ENCODE measurements at places on chromosomes 13 and 19.

DNA sequence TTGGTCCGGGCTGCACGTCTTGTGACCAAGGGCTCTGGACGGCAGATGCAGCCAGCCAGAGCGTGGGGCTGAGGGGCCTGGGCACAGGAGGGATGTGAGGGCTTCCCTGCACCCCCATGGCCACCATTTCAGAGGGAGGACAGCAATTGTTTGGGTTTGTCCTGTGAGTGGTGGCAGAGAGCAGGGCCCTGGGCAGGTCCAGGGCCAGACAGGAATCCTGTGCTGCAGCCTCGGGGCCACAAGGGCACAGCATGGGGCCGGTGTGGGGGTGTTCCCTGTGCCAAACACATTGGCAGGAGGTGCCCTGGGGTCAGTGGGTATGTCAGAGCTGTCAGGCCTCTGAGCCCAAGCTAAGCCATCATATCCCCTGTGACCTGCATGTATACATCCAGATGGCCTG, 32.2 kb downstream of the WTIP start:
- DNase-seq, result no peak

GRCh38 chr19:58044391-58044790, 10.6 kb downstream of the ZSCAN1 start:
- DNase-seq, result no peak

DNA sequence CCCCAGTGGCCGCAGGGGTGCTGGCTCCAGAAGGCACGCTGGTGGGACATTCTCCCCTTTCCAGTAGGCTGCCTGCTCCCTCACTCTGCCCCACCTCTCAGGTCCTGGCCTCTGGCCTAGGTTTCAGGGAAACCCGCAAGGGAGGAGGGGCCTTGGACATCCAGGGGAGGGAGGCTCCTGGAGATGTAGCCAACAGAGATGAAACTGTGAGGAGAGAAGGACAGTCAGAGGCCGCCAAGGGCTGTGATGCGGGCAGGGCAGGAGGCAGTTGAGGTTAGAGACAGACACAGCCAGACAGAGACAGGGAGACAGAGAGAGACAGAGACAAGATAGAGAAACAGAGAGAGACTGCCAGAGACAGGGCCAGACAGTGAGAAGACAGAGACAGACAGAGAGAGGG, 127.7 kb downstream of the UQCRFS1 start:
- no peak for DNase-seq

GRCh38 chr19:13319526-13319925, 169.3 kb downstream of the IER2 start:
- no peak for DNase-seq

GRCh38 chr13:67827992-67828391, 597.9 kb upstream of the PCDH9 start:
- DNase-seq, result no peak

DNA sequence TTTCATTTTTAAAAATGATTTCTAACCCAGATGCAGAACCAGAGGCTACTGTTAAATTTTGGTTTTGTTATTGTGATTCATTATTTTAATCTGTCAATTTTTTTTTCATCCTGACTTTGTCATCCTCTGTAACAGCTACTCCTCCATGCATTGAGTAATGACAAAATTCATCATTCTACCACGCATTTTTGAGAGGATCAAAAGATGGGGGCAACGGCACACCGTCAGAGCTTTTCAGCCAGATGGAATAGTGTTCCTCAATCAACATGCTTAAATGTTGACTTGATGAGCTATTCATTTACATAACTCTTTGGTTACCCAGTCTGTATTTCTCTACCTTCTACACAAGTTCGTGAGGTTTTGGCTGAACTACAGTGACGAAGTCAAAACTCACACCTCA, 486.3 kb downstream of the EFNB2 start:
- DNase-seq, result no peak

DNA sequence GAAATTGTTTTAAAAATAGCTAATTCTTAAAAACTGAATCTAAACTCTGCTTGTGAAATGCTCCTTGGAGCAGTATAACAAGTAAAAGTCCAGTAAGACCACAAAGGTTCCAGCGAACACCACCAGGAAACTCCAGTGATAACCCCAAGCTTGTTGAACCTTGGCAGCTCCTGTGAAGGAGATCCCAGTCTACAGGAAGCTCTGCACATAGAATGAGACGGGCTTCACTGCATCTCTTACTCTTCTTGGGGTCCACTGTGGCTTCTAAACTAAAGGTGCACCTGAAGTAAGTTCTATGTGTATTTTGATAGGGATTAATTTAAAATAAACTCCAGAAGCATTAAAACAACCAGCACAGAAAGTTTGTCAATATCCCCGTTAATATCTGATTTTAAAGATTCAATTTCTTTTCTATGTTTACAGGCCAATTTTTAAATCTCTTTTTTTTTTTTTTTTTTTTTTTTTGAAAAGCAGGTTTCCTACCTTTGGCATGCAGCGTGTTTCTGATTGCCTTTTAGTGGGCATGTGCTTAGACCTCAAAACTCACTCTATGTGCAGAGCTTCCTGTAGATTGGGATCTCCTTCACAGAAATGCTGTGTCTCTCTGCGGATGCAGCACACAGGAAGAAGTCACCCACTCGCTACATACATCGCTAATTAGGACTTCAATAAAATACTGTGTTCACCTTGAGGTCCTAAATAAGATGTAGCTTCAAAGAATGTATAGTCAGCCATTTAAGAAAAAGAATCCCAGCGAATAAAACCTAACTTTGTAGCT, 508.5 kb downstream of the KLF12 start:
- DNase-seq, result no peak

DNA sequence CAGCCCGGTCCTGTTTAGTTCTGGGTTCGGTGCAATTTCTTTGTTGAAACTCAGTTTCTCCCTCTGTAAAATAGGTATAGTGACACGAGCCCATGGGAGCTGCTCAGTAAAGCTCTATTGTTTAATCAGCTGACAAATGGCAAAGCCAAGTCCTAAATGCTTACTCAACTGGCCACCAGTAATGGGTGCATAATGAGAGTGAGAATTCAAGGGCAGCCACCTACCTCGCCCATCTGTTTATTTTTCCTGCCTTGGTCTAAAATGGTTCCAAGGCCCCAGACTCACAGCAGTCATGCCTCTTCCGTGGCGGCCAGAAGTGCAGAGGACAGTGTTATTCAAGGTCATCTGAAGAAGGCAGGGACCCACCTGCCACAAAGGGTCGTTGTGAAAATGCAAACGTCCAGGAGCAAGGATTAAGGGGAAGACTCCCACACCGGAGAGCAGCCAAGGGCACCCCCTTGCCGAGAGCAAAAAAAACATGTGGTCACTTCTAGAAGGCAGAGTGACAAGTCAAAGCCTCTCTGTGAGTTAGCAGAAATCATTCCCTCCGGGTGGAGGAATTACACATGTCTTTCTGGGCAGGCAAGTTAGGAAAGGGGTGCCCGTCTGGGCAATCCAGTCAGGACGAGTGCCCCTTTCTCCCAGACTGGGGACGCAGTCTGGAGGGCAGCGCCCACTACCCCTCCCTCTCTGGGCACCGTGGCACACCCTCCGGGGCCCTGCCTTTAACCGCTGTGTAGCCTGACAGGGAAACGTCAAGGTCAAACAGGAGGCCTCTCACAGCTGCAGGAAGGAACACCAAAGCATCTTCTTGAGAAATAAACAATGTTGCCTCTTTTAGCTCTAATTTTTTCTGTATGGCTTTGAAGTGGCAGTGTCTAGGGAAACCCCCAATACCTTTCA, 186.2 kb downstream of the FOXO1 start:
- no peak for DNase-seq

DNA sequence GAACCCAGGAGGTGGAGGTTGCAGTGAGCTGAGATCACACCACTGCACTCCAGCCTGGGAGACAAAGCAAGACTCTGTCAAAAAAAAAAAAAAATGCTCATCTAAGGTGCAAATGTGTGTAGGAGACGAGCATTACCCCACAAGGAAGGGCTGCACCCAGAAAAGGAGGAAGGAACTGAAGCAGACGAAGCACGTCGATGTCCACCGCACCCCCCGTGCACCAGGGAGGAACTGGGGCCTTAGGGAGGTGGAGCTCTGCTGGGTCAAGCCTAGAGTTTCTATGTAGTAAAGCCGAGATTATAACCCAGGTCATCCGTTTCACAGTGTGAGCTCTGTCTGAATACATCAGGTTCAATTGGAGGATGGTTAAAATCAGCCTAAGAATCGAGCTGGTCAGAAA, 1.1 kb downstream of the VSTM1 start:
- DNase-seq, result no peak

DNA sequence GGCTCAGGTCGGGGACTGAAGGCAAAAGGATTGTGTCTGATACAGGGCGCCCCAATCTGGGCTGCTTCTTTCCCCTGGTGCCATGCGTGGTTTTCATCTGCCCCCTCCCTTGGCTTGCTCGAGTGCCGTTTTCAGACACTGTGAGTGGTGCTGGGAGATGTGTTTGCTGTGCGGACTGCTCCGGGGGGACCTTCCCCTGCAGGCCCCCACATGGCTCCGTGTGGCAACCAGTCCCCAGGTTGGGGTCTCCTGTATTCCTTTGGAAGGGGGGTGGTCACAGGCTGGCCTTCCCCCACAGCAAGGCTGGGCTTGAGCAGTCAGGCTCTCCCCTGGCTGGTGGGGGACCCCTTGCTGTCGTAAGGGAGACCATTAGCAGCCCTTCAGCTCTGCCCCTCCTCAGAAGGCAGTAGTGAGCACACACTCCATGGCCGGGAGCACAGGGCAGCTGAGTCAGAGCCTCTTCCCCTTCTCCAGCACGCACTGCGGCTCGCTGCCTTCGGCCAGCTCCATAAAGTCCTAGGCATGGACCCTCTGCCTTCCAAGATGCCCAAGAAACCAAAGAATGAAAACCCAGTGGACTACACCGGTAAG, 20.6 kb upstream of the QTRT1 start:
- DNase-seq, result no peak

GRCh38 chr13:108369412-108369811, 99.9 kb downstream of the TNFSF13B start:
- no peak for DNase-seq

- DNase-seq, result no peak
Observed at GRCh38 chr13:105838231-105838630, 697.2 kb downstream of the EFNB2 start.

GRCh38 chr13:98900442-98900841, 77.4 kb downstream of the DOCK9 start:
- no peak for DNase-seq

DNA sequence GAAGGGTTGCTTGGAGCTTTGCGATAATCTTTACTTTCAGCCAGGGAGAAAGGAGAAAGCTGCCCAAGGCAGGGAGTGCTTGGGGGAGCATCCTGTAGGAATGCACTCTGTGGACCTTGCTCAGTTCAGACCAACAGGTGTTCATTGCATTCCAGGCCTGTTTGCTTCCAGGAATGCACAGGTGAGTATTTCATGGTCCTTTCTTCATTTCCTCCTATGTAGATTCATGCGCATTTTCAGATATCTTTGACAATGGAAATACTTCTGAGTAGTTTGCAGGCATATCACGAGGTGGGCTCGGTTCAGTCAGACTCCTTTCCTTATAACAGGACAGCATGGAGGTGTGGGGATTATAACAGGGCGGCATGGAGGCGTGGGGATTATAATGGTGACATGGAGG, 254.8 kb downstream of the FGF9 start:
- no peak for DNase-seq

DNA sequence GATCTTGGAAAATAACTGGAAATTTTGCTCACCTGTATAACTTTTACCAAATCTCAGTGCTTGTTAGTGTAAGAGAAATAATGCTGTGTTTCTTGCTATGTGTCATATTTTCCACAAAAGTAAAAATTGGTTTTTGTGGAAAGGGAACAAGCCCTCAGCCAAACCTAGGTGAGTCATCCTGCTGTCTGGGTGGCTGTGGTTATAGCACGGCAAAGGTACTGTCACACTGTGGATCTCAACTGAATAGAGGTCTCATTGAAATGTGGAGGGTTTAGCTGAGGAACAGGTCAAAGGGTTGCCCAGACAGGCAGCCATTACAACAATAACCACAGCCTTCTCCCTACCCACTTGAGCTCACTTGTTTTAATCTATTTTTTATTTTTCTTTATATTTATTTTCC, 338.8 kb upstream of the DACH1 start:
- peak; percentile 19 for DNase-seq

Data from MCF 10A (cell line).